Bronchial epithelial cell (primary cell): ENCODE measurements at places on chromosomes 16 and 17.

DNA sequence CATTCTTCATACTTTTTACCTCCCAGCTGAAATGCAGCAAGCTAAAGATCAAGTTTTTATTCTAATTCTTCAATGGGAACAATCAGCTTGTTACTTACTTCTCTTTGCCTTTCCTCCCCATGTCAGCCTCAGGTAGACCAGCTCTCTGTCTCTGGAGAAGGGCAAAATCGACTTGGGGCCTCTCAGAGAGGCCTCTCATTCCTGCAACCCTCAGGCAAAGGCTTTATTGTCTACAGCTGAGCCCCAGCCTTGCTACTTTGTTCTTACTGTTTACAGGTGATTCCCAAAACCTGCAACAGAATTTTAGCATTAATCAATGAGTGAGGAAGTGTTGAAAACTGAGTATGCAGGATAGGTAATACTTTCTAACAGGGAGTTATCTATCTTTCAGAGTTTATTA lies 148.6 kb downstream of the KIF2B start:
- DNase-seq, result no peak

DNA sequence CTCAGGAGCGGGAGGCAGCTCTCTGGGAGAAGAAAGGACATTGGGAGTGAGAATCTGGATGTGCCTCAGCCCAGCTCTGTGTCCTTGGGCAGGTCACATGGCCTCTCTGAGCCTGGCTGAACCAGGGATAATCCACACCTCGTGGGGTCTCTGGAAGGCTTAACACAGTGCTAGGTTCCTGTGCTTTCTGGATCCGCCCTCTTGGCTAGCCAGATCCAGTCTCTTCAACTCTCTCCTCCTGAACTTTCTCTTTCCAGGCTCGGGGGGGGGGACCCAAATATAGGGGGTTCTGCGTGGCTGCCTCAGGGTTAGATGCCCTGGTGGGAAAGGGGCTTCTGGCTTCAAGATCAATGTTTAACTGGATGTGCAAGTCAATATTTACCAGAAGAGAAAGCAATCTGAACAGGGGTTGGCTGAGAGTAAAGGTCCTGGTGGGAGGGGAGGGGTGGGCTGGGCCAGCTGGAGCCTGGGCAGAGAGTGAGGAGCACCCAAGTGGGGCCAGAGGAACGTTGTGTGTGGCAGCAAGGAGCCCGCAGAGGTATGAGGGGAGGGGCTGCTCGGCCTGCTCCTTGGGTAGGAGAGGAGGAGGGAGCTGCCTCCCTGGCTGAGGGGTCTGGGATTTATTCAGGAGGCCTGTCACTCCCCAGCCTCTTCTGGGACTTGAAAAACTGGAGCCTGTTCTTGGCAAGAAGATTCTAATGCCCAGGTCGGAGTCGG lies at the start of gene SERPINF2:
SERPINF2 (plus strand) TSS at position 501 of the 717 bp plus-strand sequence. CDS start 2,125 bp downstream, outside the sequence.
- DNase-seq, result no peak

DNA sequence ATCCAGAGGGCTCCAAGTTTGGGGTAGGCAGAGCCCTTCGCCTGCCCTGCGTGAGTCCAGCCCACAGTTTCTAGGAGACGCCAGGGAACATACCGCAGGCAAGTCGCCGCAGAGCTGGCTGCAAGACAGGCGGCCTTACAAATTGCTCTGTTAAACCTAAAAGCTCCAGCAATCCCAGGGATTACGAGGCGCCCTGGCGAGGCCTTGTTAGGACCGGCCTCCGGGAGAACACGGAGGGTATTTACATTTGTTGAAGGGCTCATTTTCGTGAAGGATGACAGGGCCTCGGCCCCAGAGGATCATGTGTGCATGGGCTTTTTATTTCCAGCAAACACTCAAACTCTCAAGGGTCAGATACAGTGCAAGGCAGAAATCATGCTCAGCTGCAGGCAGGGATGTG lies 77.6 kb upstream of the FOXF1 start:
- no peak for DNase-seq

DNA sequence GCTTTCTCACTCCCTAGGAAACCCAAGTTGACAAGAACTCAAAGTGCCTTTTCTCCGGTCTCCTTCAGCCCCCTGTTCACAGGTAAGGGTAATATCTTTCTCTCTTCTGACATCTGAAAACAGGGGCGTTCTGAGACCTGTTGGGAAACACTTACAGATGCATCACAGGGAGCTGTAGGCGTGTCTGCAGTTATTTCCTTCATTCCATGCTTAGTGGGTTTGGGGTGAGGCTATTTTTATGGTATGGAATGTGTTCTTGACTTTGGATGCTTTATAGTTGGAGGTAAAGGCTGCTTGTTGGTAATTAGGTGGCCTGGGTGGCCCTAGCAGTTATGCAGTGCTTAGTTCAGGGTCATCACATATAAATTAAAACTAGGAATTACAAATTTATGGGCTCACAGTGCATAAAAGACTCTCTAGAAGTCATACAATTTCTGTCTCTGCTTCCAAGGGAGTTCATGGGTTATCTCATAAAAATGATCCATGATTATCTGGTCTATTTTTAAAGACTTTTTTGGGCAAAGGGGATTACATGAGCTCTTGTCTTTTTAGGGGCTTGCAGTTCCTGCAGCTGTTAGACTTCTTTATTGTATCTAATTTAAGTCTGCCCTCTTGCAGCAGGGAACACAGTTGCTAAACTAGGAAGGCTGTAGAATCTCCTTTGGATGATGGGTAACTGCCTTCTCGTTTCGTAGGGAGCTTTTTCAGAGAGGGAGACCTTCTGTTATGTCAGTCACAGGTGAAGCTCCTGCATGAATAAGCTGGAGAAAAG lies 10.2 kb downstream of the SOCS7 start:
- peak; percentile 68 for DNase-seq

DNA sequence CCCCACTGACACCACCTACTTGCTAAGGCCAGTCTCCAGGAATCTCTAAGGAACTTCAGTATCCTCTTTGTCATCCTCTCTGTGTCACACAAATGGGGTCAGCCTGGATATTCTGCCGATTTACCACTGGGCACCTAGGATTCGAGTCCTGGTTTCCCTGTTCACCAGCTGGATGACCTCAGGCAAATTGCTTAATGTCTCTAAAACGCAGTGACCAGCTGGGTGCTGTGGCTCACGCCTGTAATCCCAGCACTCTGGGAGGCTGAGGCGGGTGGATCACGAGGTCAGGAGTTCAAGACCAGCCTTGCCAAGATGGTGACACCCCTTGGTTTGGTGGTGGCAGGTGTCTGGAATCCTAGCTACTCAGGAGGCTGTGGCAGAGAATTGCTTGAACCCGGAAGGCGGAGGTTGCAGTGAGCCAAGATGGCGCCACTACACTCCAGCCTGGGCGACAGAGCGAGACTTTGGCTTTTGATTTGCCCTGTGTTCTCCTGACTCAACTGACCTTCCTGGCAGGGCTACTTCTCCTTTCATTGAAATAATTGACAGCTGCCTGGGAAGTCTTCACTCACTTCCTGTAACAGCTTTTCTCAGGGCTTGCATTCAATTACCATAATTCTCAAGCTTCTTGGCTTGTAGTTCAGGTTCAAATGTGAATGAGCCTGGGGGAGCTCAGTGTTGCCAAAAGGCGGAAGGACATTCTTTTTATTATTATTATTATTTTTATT lies 15.4 kb downstream of the SYCE1L start:
- no peak for DNase-seq

DNA sequence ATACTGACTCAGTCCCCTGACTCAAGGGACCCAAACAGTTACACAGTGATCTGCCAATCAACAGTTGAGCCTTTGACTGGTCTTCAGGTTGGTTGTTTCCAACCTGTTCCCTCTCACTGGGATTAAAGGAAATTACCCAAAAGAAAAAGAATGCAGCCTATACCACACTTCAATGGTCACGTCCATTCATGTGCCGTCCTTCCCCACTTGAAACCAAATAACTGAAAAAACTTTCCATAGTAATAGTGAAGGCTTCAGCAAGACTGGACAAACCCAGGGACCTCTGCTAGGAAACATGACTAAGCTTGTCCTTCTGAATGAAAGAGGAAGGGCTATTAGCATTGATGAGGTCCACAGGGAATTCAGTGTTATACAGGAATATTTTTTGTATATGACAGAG lies 30.6 kb downstream of the MRPS23 start:
- peak; percentile 90 for DNase-seq

DNA sequence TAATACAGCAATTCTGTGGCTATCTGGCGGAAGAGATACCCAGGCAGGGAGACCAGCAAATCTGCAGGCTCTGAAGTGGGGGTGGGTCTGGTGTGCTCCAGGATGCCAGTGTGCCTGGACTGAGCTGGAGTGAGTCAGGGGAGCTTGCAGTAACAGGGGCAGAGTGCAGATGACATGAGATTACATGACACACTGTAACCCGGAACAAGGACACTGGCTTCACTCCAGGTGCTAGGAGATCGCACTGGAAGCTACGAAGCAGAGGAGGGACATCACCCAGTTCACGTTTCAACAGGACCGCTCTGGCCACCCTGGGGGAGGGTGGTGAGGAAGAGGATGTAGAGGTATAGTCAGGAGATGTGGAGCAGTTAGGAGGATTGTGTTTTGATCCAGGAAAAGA lies 475.6 kb downstream of the CDH13 start:
- DNase-seq, result peak; percentile 40

GRCh38 chr17:39867880-39868553 lies at the start of gene ZPBP2:
Gene ZPBP2, plus strand, starts transcription at chr17:39868202. Its CDS starts 153 bp downstream, at chr17:39868355.
- DNase-seq, result no peak

GRCh38 chr16:28482026-28482425 lies 9.8 kb downstream of the CLN3 start:
- DNase-seq, result no peak

DNA sequence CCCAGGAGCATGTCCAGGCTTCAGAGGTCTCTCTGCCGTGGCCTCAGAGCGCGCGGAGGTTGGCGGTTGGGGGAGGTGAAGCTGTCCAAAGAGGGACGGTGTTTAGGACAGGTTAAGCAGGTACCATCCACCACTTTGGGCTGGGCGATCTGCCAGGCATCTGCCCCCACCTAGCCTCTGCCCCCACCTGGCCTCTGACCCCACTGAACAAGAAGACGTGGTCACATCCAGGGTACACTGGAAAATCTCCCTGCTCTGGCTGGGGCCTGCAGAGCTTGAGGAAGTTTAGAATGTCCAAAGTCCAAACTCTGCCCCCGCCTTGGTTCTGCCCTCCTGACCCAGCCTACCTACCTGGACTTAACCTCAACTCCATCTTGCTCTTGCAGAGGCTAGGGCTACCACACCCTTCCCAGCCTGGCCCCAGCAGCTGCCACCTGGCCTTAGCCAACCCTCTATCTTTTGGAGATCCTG lies 1.6 kb downstream of the ITGA3 start:
- no peak for DNase-seq

DNA sequence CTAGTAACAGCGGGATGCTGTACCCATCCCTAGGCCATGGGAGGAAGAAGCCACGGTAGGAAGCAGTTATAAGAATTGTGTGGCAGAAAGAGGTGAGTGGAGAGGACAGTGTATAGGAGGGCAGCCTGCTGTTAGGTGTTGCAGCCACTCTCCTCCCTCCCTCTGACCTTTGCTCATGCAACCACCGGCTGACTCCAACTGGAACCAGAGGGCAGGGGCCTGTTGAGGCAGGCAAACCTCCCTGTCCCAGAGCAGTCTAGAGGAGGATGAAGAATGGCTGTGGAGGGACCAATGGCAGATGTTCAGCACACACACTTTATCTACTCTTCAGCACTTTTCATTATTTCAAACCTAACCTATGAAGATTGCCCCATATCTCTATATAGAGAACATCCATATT lies 2.2 kb downstream of the TXNL4B start:
- no peak for DNase-seq

DNA sequence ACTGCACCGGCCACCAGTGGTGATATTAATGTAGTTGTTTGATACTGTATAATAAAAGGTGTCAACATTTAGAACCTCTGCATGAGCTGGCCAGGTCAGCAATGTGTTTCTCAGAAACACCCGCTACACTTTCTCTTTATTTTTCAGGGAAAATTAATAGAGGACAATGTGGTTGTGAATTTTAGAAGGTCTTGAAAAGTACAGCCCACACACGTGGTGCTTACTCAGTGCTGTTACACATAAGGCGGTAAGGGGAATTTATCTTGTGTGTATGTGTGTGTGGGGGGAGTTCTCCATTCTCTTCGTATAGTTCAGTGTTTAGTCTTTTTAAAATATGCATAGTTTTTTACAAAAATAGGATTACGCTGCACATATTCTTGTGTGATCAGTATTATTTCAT lies 4.4 kb upstream of the ZFP1 start:
- no peak for DNase-seq

DNA sequence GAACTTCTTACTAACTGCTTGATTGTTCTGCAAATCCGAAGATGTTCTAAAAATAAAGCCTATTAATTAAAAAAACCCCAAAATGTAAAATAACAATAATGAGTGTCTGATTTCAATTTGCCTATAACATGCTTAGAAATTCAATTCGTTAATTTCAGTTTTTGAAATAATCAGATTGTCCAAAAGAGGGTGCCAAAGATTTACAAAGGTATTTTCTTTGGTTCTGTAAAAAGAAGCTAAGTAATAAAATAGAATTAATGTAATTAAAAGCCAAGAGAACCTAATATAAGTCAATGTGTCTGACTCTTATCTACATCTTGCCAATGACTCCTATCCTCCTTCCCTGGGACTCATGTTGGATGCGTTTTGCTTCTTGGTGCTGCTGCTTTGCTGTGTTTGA lies 75.0 kb upstream of the CPHXL start:
- DNase-seq, result peak; percentile 7

GRCh38 chr17:8941520-8941919 lies 24.0 kb downstream of the PIK3R5 start:
- DNase-seq, result no peak

- peak; percentile 33 for DNase-seq
These were observed 140.5 kb downstream of the SEC14L1 start for GRCh38 chr17:77281122-77281903.

DNA sequence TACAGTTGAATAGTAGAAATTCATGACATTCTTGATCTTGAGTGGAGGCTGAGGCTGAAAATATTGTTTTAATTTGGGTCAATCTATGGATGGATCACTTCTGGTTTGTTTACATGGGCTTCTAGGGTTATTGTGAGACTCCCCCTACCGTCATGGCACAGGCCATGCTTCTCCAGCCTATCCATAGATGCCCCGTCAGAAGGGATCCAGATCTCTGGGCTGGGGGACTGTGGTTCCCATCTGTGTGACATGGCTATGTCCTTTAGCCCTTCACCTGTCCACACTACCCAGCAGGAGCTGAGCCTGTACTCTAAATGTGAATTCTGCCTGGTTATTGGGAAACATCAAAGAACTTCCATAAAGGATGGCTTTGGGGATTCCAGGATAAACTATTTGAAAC lies 160.4 kb downstream of the ABCC12 start:
- no peak for DNase-seq

- peak; percentile 51 for DNase-seq
These were observed 48.5 kb downstream of the WWOX start for GRCh38 chr16:78147911-78148401.

- DNase-seq, result peak; percentile 88
These were observed 91.1 kb downstream of the SMG6 start for GRCh38 chr17:2212400-2212981.

DNA sequence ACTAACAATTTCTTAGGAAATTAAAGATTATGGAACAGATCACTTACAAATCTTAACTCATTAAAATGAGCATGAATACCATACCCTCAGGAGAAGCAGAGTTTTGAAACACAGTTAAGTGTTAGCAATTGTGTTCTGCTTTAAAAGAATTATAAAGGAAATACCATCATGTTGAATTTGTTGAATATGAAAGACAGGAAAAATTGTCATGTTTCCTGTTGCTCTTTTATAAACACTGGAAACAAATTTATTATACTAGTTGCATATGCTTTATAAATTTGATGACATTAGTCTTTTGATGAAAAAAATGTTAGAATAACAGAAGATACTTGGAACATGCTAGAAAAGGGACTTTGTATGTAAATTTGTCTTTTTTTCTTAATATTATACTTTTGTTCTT lies 59.7 kb downstream of the VMP1 start:
- DNase-seq, result no peak
